ENCODE measurements at places on chromosomes 3 and 15.
A peak's percentile ranks its signal among the peaks of the same experiment; 100 is the strongest.

- no peak for DNase-seq
- no peak overlapping the region for H3K4me3 ChIP-seq
- no peaks in the 10 kb centered on the region for H3K36me3 ChIP-seq
- no peak overlapping the region for H3K27ac ChIP-seq
- no peaks in the 10 kb centered on the region for H3K27me3 ChIP-seq
Measured at GRCh38 chr3:110608566-110608965, 463.1 kb upstream of the NECTIN3 start.

DNA sequence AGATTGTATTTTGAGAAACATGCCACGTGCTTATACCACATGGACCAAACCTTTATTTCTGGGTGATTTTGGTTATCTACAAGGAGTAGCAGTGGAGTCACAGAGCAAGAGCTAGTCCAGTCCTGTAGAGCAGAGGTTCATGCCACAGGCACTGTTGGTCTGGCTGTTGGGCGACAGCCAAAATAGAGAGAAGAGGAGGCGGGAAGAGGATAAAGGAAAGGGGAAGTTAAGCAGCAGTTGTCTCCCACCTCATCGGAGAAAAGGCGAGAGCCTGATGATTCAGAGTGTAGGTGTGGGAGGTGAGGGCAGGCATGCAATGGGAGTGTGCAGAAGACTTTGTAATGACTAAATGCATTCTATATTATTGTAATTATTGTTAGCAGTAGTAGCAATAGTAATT lies 237.5 kb upstream of the ROPN1 start:
- no peak overlapping the region for H3K4me3 ChIP-seq
- no peak for DNase-seq
- no peaks in the 10 kb centered on the region for H3K36me3 ChIP-seq
- H3K4me1 ChIP-seq, result no peaks in the 10 kb centered on the region

DNA sequence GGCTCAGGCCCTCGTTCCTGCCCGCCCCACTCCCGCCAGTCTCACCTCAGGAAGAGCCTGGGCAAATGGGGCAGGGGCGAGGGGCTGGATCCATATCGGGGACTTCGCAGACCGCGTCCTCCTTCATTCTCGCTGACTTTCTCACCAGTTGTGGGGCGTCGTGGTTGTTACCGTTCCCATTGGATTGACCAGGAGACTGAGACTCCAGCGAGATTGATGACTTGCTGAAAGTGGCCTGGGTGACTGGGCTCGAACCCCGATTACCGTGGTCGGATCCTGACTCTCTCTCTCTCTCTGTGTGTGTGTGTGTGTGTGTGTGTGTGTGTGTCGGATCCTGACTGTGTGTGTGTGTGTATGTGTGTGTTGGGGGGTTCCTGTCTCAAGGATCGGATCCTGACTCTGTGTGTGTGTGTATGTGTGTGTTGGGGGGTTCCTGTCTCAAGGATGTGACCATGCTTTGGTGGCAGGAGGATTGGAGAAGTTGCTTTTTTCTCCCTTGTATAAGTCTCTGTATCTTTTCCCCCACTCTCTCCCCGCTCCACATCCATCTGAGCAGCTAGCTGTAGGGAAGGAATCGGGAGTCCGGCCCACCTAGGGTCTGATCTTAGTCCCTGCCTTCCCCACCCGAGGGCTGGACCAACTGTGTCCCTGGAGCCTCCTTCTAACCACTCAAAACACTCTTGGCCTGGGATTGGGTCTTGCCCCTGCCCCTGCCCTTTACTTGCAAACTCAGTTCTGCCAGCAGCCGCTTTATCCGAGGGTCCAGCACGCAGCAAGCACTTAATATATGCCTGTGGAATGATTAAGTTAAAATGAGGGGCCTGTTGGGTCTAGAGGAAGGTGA lies 603 bp downstream of the PLEKHO2 start:
- no peak for DNase-seq
- H3K4me1 ChIP-seq, result peaks cover 53% of the 10 kb centered on the region
- no peaks in the 10 kb centered on the region for H3K36me3 ChIP-seq
- peak overlapping the region; percentile 63 for H3K4me3 ChIP-seq

DNA sequence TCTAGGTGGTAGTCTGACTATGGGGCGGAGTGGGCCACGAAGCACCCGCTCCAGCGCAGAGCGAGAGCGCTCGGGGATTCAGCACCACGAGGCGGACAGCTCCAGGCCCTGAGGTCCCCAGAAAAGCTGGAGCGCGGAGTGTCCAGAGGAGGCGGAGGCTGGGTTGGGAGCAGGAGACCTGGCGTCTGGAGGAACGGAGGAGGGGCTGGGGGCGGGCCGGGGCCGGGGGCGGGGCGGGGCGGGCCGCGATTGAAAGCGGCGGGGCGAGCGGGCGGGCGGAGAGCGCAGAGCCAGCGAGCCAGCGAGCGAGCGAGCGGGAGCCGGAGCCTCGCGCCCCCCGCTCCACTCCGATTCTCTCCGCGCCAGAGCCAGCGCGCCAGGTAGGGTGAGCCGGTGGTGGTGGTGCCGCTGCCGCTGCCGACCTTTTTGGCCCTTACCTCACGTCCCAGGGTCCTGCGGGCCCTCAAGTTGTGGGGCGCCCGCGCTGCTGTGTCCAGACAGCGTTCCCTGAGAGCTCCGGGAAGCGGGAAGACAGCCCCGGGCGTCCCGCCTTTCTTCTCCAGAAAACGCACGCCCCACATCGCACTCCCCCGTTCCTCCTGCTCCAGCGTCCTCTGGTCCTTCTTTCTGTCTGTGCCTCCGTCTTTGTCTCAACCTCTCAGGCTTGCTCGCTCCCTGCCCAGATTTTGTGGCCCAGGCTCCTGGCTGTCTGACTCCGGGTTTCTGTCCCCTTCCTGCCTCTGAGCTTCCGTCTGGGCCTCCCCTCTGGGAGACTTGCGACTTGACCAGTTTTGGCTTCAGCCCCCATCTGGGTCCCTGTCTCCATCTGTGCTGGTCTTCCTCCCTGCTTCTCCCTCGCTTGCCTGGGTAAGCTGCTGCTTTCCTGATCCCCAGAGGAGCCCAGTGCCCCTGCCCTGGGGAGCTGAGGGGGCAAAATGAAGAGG lies at the start of gene GRM2:
Gene GRM2, plus strand, starts transcription at position 281 of the 944 bp plus-strand sequence. CDS start 1,916 bp downstream, outside the sequence.
- no peaks in the 10 kb centered on the region for H3K27me3 ChIP-seq
- DNase-seq, result peak; percentile 30
- no peak within 1 kb of the TSS for H3K4me3 ChIP-seq
- no peaks in the 10 kb centered on the region for H3K36me3 ChIP-seq

DNA sequence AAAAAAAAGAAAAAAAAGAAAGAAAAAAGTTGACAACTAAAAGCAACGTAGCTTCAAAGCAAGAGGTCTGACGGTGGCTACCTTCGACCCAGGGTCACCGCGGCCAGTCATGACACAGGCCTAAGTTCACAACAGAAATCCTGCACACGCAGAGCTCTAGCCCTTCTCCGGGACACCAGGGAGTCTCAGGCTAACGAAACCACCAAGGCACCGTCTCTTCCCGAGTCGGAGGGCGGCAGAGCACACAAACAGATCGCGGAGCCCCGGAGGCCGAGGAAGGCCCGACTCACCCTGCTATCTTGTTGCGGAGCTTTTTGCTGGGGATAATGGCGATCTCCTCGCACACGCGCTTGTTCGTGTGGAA lies 584 bp downstream of the RPS17 start:
- H3K27me3 ChIP-seq, result no peaks in the 10 kb centered on the region
- H3K36me3 ChIP-seq, result peaks cover 24% of the 10 kb centered on the region
- DNase-seq, result no peak
- peak overlapping the region; percentile 84 for H3K4me3 ChIP-seq
- peaks cover 10% of the 10 kb centered on the region for H3K4me1 ChIP-seq

GRCh38 chr3:132432639-132433038 lies 15.3 kb downstream of the DNAJC13 start:
- H3K36me3 ChIP-seq, result no peaks in the 10 kb centered on the region
- no peak overlapping the region for H3K27ac ChIP-seq
- H3K4me1 ChIP-seq, result no peaks in the 10 kb centered on the region
- no peak for DNase-seq

Measured in naive thymus-derived CD4-positive, alpha-beta T cell (primary cell).